ENCODE measurements at places on chromosomes 3 and 15.

DNA sequence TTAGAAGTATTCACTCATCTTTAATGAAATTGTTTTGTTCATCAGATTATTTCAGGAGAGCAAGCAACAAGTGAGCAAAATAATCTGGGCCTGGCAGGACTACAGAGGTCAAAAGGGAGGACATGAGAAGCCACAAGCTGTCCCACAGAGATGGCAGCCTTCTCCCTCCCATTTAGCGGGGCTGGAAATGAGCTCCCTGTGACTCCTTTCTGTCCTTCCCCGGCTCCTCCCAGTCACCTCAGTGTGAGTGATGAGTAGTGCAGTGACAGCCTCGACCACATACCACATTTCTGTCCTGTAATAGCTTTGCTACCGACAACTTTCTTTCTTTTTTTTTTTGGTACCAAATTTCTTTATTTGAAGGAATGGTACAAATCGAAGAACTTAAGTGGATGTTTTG, 38.0 kb downstream of the RAB7A start:
- no peaks in the 10 kb centered on the region for H3K27me3 ChIP-seq
- peaks cover 27% of the 10 kb centered on the region for H3K36me3 ChIP-seq
- H3K4me1 ChIP-seq = peaks cover 48% of the 10 kb centered on the region
- no peak for DNase-seq
- H3K4me3 ChIP-seq = no peak overlapping the region

GRCh38 chr15:60469893-60470641, 8.9 kb downstream of the ICE2 start:
- peaks cover 15% of the 10 kb centered on the region for H3K4me1 ChIP-seq
- peaks cover 58% of the 10 kb centered on the region for H3K36me3 ChIP-seq
- no peaks in the 10 kb centered on the region for H3K27me3 ChIP-seq

GRCh38 chr15:100771746-100772145, 107.9 kb upstream of the ALDH1A3 start:
- DNase-seq = no peak
- H3K27me3 ChIP-seq = no peaks in the 10 kb centered on the region
- H3K27ac ChIP-seq = no peak overlapping the region
- H3K4me3 ChIP-seq = no peak overlapping the region
- no peaks in the 10 kb centered on the region for H3K36me3 ChIP-seq

- no peaks in the 10 kb centered on the region for H3K27me3 ChIP-seq
- peaks cover 5% of the 10 kb centered on the region for H3K4me1 ChIP-seq
- peaks cover 63% of the 10 kb centered on the region for H3K36me3 ChIP-seq
- H3K4me3 ChIP-seq = no peak overlapping the region
- DNase-seq = no peak
- H3K27ac ChIP-seq = no peak overlapping the region
Observed at GRCh38 chr3:172782235-172782634, 31.7 kb downstream of the ECT2 start.

- H3K4me3 ChIP-seq = no peak overlapping the region
- DNase-seq = no peak
- H3K36me3 ChIP-seq = no peaks in the 10 kb centered on the region
- no peaks in the 10 kb centered on the region for H3K4me1 ChIP-seq
Observed at GRCh38 chr3:117518364-117518763, 808.8 kb downstream of the TUSC7 start.

All from activated T-helper 2 cell treated with anti-CD3 and anti-CD28 coated beads, Interferon-gamma antibody, Interleukin-2, Interleukin-4, amounts not matched to agents 10 μg/mL and 5 μg/mL and 100 μg/mL, durations not matched to agents 14 hours and 24 hours and 36 hours (primary cell).